ENCODE measurements at places on chromosomes 2 and 18. TPM values are rescaled to one million over a fixed set of nuclear protein-coding genes. Genes with fewer than 3 reads are reported as not detected.

GRCh38 chr2:156332284-156332533 lies 312 bp downstream of the NR4A2 start:
- DNase-seq = no peak

The HOXD9 gene
- total RNA-seq = not detected

GRCh38 chr2:239142806-239143205 lies 258.0 kb downstream of the HDAC4 start:
- DNase-seq = no peak

DNA sequence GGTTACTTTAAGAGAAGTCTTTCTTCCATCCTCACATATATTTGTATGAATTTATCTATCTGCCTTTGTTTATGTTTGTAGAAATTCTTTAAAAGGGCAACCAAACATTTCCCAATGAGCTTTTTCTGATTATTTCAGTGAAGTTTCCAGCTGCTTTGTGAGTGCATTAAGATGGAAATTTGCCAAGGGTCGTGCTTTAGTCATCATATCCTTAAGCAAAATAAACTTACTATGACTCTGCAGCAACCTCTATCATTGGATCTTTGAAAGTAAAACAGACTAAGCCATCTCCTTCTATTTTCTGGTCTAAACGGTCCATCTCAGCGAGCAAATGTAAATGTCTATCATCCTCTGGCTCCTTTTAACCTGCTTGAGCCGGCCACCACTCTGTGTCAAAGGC lies 489.3 kb downstream of the SOX11 start:
- DNase-seq = no peak

GRCh38 chr2:174693344-174693743 lies 70.9 kb downstream of the CHRNA1 start:
- no peak for DNase-seq

GRCh38 chr2:128457716-128458115 lies 139.0 kb upstream of the HS6ST1 start:
- DNase-seq = no peak

- no peak for DNase-seq
Measured at GRCh38 chr2:135744760-135745314, 3.2 kb downstream of the UBXN4 start.

DNA sequence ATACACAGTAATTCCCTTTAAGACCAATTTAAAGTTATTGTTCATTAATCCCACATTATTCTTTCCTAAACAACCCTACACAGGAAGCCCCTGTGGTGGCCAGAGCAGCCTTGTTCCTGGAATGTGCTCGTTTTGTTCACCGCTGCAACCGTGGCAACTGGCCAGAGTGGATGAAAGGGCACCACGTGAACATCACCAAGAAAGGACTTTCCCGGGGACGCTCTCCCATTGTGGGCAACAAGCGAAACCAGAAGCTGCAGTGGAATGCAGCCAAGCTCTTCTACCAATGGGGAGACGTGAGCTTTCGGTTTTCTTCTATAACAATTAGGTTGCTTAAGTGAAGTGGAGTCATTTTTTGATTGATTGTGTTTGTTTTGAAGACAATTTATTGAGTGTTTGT lies 101.0 kb downstream of the UNC80 start:
- peak; percentile 39 for DNase-seq

- no peak for DNase-seq
Measured at GRCh38 chr18:55390898-55391297, 197.1 kb downstream of the TCF4 start.

DNA sequence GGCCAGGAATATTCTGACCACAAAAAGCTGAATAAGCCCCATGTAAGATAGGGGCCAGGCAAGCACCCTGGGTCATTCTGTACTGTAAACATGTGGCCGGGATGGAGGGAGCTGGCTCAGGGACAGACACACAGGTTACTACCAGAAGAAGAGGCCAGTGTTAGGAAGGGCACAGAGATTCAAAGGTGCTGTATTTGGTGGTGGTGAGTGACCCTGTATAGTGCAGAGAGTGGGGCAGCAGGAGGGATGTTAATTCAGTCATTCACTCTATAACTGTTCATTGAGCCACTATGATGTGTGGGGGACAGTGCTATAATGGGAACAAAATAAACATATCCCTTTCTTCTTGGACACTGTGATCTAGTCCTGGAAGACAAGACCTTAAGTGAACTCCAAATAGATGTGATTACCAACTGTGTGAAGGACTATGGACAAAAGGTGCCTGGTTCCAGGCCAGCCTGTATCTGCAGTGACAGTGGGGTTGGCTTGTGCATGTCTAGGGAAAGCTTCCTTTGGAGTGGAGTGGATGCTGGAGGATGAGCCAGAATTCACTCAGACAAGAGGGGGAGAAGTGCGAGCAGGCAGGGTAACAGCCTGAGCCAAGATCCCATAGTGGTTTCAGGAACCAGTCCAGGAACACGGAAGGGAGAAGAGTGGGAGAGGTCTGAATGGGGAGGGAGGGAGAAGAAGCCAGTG lies 8.3 kb downstream of the MOCOS start:
- no peak for DNase-seq

DNA sequence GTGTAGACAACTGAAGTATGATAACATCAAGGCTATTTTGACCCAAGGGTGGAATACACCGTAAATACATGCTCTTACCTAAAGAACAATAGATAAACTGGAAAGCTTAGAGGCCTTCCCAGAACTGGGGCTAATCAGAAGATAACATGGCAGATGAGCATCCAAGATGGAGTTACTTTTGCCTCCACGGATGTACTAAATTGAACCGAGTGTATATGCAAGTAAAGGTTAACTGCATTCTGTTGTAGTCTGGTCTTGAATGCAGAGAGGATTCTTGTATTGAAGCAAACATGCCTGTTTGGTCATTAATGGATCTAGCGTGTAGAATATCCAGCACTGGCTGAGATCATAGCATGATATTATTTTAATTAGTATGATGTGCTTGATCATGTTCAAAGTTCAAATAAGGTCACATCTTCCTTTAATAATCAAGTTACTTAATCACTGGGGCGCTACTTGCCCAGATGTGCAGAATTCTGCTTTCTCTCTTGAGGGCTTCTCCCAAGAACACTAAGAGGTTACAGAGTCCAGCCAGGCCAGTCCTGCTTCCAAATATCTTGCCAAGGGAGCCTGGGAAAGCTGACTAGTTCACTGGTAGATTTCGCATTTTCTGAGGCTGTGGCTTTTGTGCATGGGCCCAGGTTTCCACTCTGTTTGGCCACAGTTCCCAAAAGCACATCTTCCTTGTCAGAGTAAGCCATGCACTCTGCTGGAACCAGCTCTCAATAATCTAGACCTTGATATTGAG lies 37.5 kb upstream of the ACSL3 start:
- no peak for DNase-seq

GRCh38 chr18:36211612-36212065 lies 24.3 kb downstream of the MOCOS start:
- DNase-seq = no peak

DNA sequence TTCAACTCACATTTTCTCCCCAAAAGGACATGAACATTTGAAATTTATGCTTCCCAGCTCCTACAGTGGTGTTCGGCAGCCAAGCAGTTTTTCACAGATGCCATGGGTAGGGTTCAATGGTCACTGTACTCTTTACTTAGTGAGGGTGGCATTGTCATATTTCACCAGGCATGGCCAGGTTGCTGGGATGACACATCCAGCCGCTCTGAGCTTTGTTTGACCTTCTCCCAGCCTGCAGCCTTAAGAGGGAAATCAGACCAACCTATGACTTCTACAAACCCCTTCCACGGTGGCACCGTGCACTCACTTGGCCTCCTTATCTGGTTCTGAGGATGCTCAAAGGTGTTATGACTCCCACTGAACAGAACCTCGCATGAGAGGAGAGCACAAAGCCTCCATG lies 108.4 kb upstream of the SH3BP4 start:
- no peak for DNase-seq

- DNase-seq = no peak
Measured at GRCh38 chr2:190342611-190343010, 778 bp upstream of the INPP1 start.

- DNase-seq = no peak
Measured at GRCh38 chr18:58466636-58467205, 162.2 kb downstream of the ALPK2 start.

The DGKD gene
- 33.1 TPM for total RNA-seq

GRCh38 chr2:1209761-1210160 lies 203.5 kb upstream of the TPO start:
- DNase-seq = no peak

Measured in occipital lobe (tissue), 3 donors.